ENCODE measurements at places on chromosomes 5 and 9. TPM values are rescaled to one million over a fixed set of nuclear protein-coding genes. Genes with fewer than 3 reads are reported as not detected.

DNA sequence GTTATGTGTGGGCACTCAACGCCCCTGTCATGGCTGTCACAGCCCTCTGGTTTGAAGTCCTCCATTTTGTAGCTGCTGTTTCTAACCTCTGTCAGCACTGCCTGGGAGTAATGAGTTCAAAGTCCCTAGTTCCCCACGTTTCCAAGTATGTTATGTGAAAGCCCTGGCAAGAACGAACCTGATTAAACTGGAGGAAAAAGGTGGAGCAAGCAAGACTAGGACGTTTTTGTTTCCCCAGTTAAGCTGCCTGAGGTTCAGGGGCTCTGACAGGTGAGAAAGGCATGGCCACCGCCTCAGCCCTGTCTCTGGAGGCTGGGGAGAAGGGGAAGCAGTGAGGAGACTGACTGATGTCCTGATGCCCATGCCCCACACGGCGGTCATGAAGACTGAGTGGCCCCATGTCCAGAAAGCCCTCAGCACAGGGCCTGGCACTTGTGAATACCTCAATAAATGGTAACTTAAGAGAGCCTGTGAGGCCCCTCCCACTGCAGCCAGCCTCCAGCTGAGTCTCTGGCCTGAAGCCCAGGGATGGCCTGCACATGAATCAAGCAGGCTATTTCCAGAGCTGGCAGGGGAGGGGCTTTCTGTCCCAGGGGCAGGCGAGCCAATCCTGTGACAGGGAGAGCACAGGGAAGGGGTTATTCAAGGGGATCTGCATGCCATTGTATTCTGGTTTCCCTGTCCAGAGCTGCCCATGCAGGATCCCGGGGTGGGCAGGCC is 61.8 kb downstream of the PFDN1 start:
- H3K27me3 ChIP-seq, result no peaks in the 10 kb centered on the region
- H3K27ac ChIP-seq, result no peak overlapping the region
- no peaks in the 10 kb centered on the region for H3K36me3 ChIP-seq
- no peak overlapping the region for H3K4me3 ChIP-seq
- DNase-seq, result peak; percentile 74

GRCh38 chr9:9949978-9950377 is 662.8 kb downstream of the PTPRD start:
- no peaks in the 10 kb centered on the region for H3K36me3 ChIP-seq
- H3K27me3 ChIP-seq, result no peaks in the 10 kb centered on the region

GRCh38 chr5:73686912-73687311 is 60.9 kb downstream of the ARHGEF28 start:
- H3K27ac ChIP-seq, result no peak overlapping the region
- no peaks in the 10 kb centered on the region for H3K4me1 ChIP-seq
- no peaks in the 10 kb centered on the region for H3K36me3 ChIP-seq
- no peaks in the 10 kb centered on the region for H3K27me3 ChIP-seq
- H3K4me3 ChIP-seq, result no peak overlapping the region

- H3K4me1 ChIP-seq, result 0 out of 2 replicates have a peak, but pooled peaks cover 7% of the 10 kb centered on the region
- peaks cover 49% of the 10 kb centered on the region for H3K27me3 ChIP-seq
- no peak overlapping the region for H3K27ac ChIP-seq
- H3K4me3 ChIP-seq, result no peak overlapping the region
- DNase-seq, result no peak
Observed at GRCh38 chr9:124047251-124047672, 35.7 kb downstream of the LHX2 start.

- no peaks in the 10 kb centered on the region for H3K36me3 ChIP-seq
- no peak for DNase-seq
- H3K4me3 ChIP-seq, result no peak overlapping the region
- H3K27me3 ChIP-seq, result peaks cover 8% of the 10 kb centered on the region
- no peaks in the 10 kb centered on the region for H3K4me1 ChIP-seq
Observed at GRCh38 chr9:126331964-126332748, 5.5 kb downstream of the MVB12B start.

- H3K36me3 ChIP-seq, result peaks cover 3% of the 10 kb centered on the region
- peaks cover 15% of the 10 kb centered on the region for H3K4me1 ChIP-seq
- H3K27ac ChIP-seq, result 0 out of 2 replicates have a peak overlapping the region, but pooled peaks have one; percentile 94
- no peaks in the 10 kb centered on the region for H3K27me3 ChIP-seq
- DNase-seq, result no peak
Observed at GRCh38 chr9:68778635-68779034, 73.6 kb downstream of the PIP5K1B start.

- peak within 1 kb of the TSS; percentile 97 for H3K4me3 ChIP-seq
- no peaks in the 10 kb centered on the region for H3K27me3 ChIP-seq
- H3K27ac ChIP-seq, result peak within 1 kb of the TSS; percentile 93
- no peaks in the 10 kb centered on the region for H3K36me3 ChIP-seq
Observed at GRCh38 chr5:140174465-140175366, at the start of gene CYSTM1. CYSTM1 (plus strand) TSS chr5:140175188; CDS start chr5:140194466, 19,278 bp downstream.

DNA sequence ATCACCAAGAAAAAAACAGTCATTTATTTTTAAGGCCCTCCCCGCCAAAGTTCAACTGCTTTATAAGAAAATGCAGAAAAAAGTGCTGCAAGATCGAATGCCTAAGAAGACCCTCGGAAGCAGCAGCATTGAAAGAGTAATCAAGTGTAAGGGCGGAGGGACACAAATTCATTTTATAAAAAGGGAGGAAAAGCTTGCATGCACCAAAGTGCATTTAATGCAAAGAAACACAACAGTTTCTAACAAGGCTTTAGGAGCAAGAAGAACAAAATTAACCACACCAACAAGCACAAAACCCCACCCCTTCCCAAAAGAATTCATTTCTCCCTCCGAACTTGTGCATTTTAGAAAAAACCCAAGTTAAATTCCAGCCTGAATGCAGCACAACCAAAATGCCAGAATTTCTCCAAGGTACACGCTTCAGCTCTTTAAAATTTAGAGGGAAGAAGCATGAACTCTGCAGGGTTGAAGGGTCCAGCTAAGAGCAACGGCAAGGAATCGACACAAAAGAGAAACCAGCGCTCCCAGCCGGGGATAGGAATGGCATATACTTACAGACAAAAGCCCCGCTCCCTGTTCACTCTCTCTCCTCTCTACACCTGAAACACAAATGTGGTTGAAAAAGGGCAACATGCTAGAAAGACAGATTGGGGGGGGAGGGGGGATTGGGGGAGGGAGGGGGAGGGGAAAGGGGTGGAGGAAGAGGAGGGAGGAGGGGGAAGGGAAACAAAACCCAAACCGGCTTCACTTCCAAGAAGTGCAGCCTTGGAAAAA is at the start of gene NREP:
Gene NREP, minus strand, starts transcription at position 614 of the 774 bp plus-strand sequence. CDS start 1,422 bp downstream, outside the sequence.
- H3K27ac ChIP-seq, result peak within 1 kb of the TSS; percentile 99
- H3K36me3 ChIP-seq, result no peaks in the 10 kb centered on the region
- H3K4me3 ChIP-seq, result peak within 1 kb of the TSS; percentile 70
- DNase-seq, result peak; percentile 88

DNA sequence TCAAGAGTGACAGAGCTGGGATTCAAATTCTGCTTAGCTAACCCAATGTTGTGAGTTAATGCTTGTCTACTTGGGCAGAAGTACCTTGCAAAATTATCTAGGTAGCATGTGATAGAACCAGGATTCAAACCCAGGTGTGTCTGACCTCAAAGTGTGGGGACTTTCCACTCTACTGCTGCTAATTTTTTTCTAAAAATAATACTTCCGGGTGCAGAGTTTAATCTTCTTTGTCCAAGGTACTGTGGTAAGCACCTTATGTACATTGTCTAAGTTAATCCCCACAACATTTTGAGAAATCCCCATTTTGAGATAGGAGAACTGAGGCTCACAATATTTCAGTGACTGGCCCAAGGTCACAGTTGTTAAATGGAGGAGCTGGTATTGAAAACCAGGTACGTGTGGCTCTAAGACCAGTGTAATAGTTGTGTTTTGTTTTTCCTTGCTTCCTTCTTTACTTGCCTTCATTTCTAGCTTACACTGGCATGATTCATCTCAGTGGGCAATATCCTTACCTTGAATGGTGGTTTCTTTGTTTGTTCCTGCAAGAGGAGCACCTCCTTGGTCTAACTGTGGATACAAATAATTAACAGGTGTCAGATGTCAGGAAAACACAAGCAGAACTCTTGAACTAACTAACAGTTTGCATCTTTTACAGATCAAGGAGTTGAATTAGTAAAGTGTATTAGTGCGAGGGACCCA is 7.5 kb downstream of the ALDOB start:
- DNase-seq, result no peak
- H3K4me1 ChIP-seq, result no peaks in the 10 kb centered on the region
- H3K4me3 ChIP-seq, result no peak overlapping the region
- no peak overlapping the region for H3K27ac ChIP-seq
- no peaks in the 10 kb centered on the region for H3K36me3 ChIP-seq

- no peak overlapping the region for H3K4me3 ChIP-seq
- H3K27ac ChIP-seq, result no peak overlapping the region
- H3K27me3 ChIP-seq, result no peaks in the 10 kb centered on the region
- no peaks in the 10 kb centered on the region for H3K4me1 ChIP-seq
Observed at GRCh38 chr5:135318037-135318436, 81.0 kb downstream of the MACROH2A1 start.

- no peaks in the 10 kb centered on the region for H3K4me1 ChIP-seq
- H3K4me3 ChIP-seq, result no peak overlapping the region
- no peak for DNase-seq
- H3K27me3 ChIP-seq, result no peaks in the 10 kb centered on the region
- H3K36me3 ChIP-seq, result peaks cover 22% of the 10 kb centered on the region
Observed at GRCh38 chr5:180251141-180251540, 40.7 kb downstream of the MAPK9 start.

DNA sequence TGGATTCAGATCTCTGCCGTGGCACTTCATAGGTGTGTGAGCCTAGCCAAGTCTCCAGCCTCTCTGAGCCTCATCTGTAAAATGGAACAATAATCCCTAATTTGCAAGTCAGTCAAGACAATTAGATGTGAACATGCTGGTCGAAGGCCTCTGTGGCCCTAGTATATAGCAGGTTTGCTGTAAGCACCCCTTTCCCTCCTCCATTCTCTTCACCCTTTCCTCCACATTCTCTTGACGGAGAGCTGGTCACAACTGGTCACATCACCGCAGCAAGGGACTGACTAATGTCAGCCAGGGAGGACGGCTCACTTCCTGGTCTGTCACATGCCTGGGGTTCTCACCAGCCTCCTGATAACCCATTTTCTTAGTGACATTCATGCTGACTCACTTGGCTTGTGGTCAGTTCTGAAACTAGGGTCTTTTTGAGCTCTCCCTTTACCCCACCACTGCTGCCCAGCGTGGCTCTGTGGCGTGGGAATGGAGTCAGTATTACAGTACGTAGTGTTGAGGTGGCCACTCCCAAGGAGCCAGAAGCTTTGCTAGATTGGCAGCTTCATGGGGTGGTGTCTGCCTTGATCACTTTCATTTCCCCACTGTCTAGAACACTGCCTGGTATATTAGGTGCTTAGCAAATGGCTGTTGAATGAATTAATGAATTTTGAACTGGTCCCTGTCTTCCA is 47.8 kb downstream of the ERGIC1 start:
- no peak overlapping the region for H3K27ac ChIP-seq
- no peaks in the 10 kb centered on the region for H3K27me3 ChIP-seq
- no peaks in the 10 kb centered on the region for H3K4me1 ChIP-seq
- H3K36me3 ChIP-seq, result no peaks in the 10 kb centered on the region
- DNase-seq, result no peak

DNA sequence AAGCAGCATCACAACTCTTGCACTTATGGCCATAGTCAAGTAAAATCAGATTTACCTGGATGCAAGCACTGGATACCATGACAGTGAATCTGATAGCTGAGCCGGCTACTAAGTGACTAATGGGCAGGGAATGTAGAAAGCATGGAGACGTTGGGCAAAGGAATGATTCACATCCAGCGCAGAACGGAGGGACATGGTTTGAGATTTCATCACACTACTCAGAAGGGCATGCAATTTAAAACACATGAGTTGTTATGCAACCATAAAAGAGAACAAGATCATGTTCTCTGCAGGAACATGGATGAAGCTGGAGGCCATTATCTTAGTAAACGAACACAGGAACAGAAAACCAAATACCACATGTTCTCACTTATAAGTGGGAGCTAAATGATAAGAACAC is 169.1 kb upstream of the PIK3R1 start:
- no peaks in the 10 kb centered on the region for H3K27me3 ChIP-seq
- H3K27ac ChIP-seq, result no peak overlapping the region
- no peak for DNase-seq
- H3K4me1 ChIP-seq, result peaks cover 10% of the 10 kb centered on the region
- H3K4me3 ChIP-seq, result no peak overlapping the region
- no peaks in the 10 kb centered on the region for H3K36me3 ChIP-seq

- H3K4me1 ChIP-seq, result peaks cover 71% of the 10 kb centered on the region
- no peaks in the 10 kb centered on the region for H3K36me3 ChIP-seq
- DNase-seq, result no peak
- no peak overlapping the region for H3K27ac ChIP-seq
- no peak overlapping the region for H3K4me3 ChIP-seq
Observed at GRCh38 chr9:123866497-123866896, 63.4 kb downstream of the DENND1A start.

DNA sequence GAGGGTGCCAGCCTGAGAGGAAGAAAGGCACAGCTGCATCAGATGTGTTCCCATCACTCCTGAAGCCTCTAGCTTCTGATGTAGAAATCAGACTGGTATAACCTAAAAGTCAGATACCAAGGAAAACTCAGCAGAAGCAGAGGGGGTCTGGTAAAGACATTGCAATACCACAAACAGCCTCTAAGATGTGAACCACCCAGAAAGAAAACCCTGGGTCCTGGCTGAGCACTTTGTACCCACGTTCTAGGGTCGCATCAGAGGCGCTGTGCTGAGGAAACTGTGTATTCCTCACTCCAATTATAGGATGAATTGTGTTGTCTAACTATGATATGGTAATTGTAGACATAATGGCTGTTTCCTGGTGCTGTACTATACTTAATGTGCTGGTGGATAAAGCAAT is 275.6 kb downstream of the IRX2 start:
- no peaks in the 10 kb centered on the region for H3K27me3 ChIP-seq
- H3K4me1 ChIP-seq, result no peaks in the 10 kb centered on the region
- no peak overlapping the region for H3K27ac ChIP-seq

GRCh38 chr5:99453196-99453595 is 524.4 kb upstream of the CHD1 start:
- no peak for DNase-seq
- no peak overlapping the region for H3K27ac ChIP-seq
- no peaks in the 10 kb centered on the region for H3K36me3 ChIP-seq

DNA sequence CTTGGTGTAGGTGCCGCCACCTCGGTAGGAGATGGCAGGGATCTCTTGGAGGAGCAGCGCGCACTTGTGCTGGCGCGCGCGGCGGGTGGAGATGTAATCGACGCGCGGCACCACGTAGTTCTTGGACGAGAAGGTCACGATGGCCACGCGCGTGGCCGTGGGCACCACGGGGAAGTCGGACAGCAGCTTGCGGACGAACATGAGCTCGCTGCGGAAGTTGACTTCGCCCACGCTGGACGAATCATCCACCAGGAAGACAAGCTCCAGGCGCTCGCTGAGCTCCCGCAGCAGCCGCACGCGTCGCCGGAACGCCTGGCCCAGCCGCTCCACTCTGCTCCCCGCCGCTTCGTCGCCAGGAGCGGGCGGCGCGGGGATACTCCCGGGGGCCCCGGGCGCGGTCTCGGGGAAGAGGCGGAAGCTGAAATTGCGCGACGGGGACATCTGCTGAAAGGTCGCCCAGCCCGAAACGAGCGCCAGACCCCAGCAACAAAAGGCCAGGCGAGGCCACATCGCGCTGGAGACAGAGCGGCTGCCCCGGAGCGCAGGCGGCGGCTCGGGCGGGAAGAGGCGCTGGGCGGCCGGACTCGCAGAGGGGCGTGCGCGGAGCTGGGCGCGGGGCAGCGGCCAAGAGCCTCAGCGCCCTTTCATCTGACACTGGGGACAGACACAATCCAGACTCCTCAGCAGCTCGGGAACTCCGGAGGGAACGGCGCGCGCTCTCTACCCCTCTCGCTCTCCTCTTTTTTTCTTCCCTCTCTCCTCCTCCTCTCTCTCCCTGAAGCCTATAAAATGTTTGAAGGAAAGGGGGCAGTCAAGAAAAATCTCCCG is at the start of gene SVEP1:
Gene SVEP1, minus strand, starts transcription at position 708 of the 828 bp plus-strand sequence. Its CDS starts 198 bp downstream, at position 510.
- H3K4me1 ChIP-seq, result peaks cover 33% of the 10 kb centered on the region
- peak within 1 kb of the TSS; percentile 70 for H3K4me3 ChIP-seq
- H3K36me3 ChIP-seq, result no peaks in the 10 kb centered on the region
- no peak within 1 kb of the TSS for H3K27ac ChIP-seq
- H3K27me3 ChIP-seq, result peaks cover 55% of the 10 kb centered on the region

Gene PCA3
- total RNA-seq, result not detected

Gene PCYOX1L
- 14.7 TPM for total RNA-seq

All from GM23338 (cell line).